Upper lobe of left lung (tissue), 6 donors: ENCODE measurements at places on chromosomes 2 and 18. TPM values are rescaled to one million over a fixed set of nuclear protein-coding genes. Genes with fewer than 3 reads are reported as not detected.

GRCh38 chr2:190663839-190664238 is 15.0 kb downstream of the NAB1 start:
- no peak for DNase-seq
- H3K27me3 ChIP-seq, result no peaks in the 10 kb centered on the region
- no peak overlapping the region for H3K4me3 ChIP-seq
- peaks cover 3% of the 10 kb centered on the region for H3K4me1 ChIP-seq

DNA sequence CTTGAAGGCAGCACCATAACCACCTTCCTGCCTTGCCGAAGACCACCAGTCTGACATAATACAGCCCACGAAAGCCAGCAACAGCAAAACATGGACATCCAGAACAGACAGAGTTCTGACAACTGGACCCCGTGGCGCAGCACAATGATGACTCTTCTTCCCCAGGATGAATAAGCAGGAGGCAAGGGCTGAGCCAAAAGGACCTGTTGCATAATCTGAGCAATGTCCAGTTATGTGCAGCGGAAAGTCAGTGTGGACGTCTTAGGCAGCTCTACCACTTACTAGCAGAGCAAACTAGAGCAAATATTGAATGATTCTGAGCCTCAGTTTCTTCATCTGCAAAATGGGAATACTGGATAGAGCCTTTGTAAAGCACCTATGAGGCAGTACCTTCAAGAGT is 225.1 kb downstream of the ZBTB7C start:
- H3K27ac ChIP-seq, result no peak overlapping the region
- H3K4me3 ChIP-seq, result no peak overlapping the region
- DNase-seq, result no peak
- H3K27me3 ChIP-seq, result no peaks in the 10 kb centered on the region
- H3K36me3 ChIP-seq, result no peaks in the 10 kb centered on the region

DNA sequence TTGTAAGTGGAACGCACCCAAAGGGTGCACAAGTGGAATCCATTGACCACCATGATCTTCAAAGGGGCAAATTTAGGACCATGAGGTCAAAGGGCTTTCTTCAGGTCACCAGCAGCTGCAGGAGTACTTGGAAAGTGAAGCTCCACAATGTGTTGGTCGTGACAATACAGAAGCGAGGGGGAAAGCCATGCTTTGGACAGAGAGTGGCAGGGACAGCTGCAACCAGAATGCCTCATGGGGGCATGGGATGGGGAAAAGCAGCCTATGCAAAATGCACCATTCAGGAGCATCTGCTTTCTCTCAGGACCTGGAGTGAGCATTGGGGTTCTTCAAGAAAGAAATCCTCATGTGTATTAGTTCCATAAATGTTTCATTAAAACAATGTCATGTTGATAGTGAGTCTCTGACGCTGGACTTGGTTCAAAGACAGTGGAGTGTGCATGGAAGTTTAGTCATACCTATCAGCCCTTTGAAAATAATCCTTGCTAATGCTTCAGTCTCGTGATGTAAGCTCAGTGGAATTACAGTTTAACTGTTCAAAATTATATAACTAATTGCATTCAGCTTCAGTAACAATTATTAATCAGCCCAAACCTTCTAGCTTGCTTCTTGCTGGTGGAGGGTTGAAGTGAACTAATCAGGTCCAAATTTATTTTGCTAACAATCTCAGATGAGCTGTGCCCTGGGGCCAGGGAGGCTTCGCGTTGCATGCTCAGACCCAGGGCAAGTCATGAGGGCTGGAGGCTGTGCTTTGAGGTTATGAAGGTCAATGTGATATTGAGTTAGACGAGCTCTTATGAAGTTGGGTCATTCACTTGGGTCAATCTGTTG is 41.6 kb downstream of the ACKR3 start:
- no peak overlapping the region for H3K27ac ChIP-seq
- H3K4me1 ChIP-seq, result no peaks in the 10 kb centered on the region
- H3K27me3 ChIP-seq, result no peaks in the 10 kb centered on the region
- DNase-seq, result no peak
- H3K4me3 ChIP-seq, result no peak overlapping the region

DNA sequence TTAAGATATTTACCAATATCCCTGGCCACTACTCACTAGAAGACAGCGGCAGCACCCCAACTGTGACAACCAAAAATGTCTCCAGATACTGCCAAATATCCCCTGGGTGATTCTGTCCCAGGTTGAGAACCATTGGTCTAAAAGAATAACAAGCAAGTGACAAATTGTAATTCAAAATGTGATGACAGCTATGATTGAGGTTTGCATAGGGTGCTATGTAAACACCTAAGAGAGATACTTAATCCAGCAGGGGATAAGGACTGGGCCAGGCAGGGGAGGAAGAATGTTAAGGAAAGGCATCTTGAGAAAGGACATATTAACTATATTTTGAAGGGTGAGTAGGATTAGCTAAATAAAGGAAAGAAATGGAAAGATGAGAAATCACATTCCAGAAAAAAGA is 38.0 kb upstream of the ENOSF1 start:
- H3K4me3 ChIP-seq, result no peak overlapping the region
- DNase-seq, result no peak
- H3K27me3 ChIP-seq, result no peaks in the 10 kb centered on the region
- peaks cover 3% of the 10 kb centered on the region for H3K36me3 ChIP-seq
- no peaks in the 10 kb centered on the region for H3K4me1 ChIP-seq
- H3K27ac ChIP-seq, result no peak overlapping the region

Gene ANKRD44
- total RNA-seq, result 59.4 TPM

- DNase-seq, result no peak
- no peaks in the 10 kb centered on the region for H3K27me3 ChIP-seq
- H3K27ac ChIP-seq, result no peak overlapping the region
- H3K4me3 ChIP-seq, result no peak overlapping the region
These were observed 56.5 kb downstream of the TPGS2 start for GRCh38 chr18:36772241-36772723.

GRCh38 chr2:212451786-212452231 is 86.8 kb downstream of the ERBB4 start:
- no peaks in the 10 kb centered on the region for H3K36me3 ChIP-seq
- H3K27ac ChIP-seq, result no peak overlapping the region
